ENCODE measurements at places on chromosomes 7 and 10. TPM values are rescaled to one million over a fixed set of nuclear protein-coding genes. Genes with fewer than 3 reads are reported as not detected.

DNA sequence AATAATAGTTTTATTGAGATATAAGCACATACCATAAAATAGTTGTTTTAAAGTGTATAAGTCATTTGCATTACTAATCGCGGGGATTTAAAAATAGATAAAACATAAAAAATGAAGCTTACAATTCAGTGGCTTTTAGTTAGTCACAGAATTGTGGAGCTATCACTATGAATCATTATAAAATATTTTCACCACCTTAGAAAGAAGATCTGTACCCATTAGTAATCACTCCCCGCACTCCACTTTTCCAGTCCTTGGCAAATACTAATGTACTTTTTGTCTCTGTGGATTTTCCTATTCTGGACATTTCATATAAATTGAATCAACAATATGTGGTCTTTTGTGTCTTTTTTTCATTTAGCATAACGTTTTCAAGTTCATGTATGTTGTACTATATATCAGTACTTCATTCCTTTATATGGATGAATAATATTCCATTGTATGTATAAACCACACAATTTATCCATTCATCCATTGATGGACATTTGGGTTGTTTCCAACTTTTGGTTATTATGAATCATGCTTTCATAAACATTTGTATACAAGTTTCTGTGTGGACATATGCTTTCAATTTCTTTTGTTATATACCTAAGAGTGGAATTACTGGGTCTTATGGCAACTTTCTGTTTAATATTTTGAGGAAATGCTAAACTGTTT, 162.5 kb downstream of the MAGI2 start:
- H3K27me3 ChIP-seq, result no peaks in the 10 kb centered on the region
- H3K4me3 ChIP-seq, result no peak overlapping the region
- DNase-seq, result no peak
- H3K4me1 ChIP-seq, result no peaks in the 10 kb centered on the region

ZFYVE27 gene
- total RNA-seq, result 33.2 TPM

PRRT4 gene
- 0.24 TPM for total RNA-seq

DNA sequence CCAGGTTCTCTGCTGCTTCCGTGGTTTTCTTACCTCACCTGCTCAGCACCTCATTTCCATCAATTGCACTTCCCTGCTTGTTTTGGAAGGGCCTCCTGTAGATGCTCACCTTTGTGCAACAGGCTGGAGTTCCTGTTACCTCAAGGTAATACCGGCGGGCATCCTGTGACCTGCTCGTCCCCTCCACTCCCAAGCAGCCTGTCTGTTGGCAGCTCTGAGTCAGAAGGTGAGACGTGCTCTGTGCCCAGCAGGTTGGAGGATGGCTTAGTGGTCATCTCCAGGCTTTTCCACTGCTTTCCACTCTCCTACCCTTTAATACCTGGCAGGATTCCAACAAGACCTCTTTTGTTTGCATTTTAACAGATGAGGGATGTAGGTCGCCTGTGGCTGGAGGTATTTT, 86.0 kb downstream of the CAMK1D start:
- no peaks in the 10 kb centered on the region for H3K4me1 ChIP-seq
- no peaks in the 10 kb centered on the region for H3K27me3 ChIP-seq
- no peak overlapping the region for H3K27ac ChIP-seq
- peaks cover 2% of the 10 kb centered on the region for H3K36me3 ChIP-seq

DNA sequence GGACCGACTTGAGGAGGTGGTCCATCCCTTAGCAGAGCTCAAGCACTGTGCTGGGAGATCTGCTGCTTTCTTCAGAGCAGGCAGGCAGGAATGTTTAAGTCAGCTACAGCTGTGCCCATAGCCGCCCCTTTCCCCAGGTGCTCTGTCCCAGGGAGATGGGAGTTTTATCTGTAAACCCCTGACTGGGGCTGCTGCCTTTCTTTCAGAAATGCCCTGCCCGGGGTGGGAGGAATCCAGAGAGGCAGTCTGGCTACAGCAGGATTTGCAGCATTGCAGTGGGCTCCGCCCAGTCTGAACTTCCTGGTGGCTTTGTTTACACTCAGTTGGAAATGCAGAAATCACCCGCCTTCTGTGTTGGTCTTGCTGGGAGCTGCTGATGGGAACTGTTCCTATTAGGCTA, 51.2 kb upstream of the SEMA3A start:
- no peak overlapping the region for H3K27ac ChIP-seq
- H3K36me3 ChIP-seq, result peaks cover 45% of the 10 kb centered on the region
- peak; percentile 63 for DNase-seq
- H3K4me3 ChIP-seq, result no peak overlapping the region
- no peaks in the 10 kb centered on the region for H3K27me3 ChIP-seq
